ENCODE measurements at places on chromosomes 16 and 17. TPM values are rescaled to one million over a fixed set of nuclear protein-coding genes. Genes with fewer than 3 reads are reported as not detected.

Gene TMEM114
- not detected for total RNA-seq

Gene NLRC3
- not detected for total RNA-seq

Gene TRIM72
- total RNA-seq: not detected

Gene OR4D2
- total RNA-seq: not detected

Gene CYB5D1
- total RNA-seq: 10.1 TPM

Gene ADAD2
- not detected for total RNA-seq

Gene AANAT
- total RNA-seq: not detected

Gene FAM20A
- total RNA-seq: not detected

Gene MYOCD
- 5.1 TPM for total RNA-seq

Gene CA4
- total RNA-seq: not detected
